Fibroblast of villous mesenchyme (primary cell): ENCODE measurements at places on chromosomes 6 and 20. TPM values are rescaled to one million over a fixed set of nuclear protein-coding genes. Genes with fewer than 3 reads are reported as not detected.

Gene AHI1
- total RNA-seq: 16.1 and 29.8 TPM in 2 replicates

Gene TAP2
- total RNA-seq: 20.6 and 33.7 TPM in 2 replicates

Gene EYA4
- under 0.01 TPM in 2 replicates for total RNA-seq

Gene C20orf204
- total RNA-seq: 0.43 and 0.97 TPM in 2 replicates

Gene HLA-G
- total RNA-seq: not detected in 2 replicates

Gene LY86
- not detected in 2 replicates for total RNA-seq

Gene PM20D2
- total RNA-seq: 4.8 and 13.8 TPM in 2 replicates

Gene HAO1
- not detected in 2 replicates for total RNA-seq

Gene BEND6
- total RNA-seq: 11.0 and 13.4 TPM in 2 replicates

Gene PCMT1
- 112 and 126 TPM in 2 replicates for total RNA-seq

Gene SIGLEC1
- not detected in 2 replicates for total RNA-seq

Gene MEP1A
- total RNA-seq: not detected in 2 replicates

Gene MCCD1
- not detected in 2 replicates for total RNA-seq

Gene SLC26A8
- not detected in 2 replicates for total RNA-seq

Gene PABPC1L
- 10.8 and 11.0 TPM in 2 replicates for total RNA-seq

GRCh38 chr6:32692019-32692418 lies 25.6 kb upstream of the HLA-DQB1 start:
- DNase-seq: peak; percentile 4

- DNase-seq: no peak
Observed at GRCh38 chr6:22970004-22970403, 400.6 kb downstream of the HDGFL1 start.

- DNase-seq: no peak
Observed at GRCh38 chr20:50314678-50315335, 124.2 kb downstream of the CEBPB start.

- DNase-seq: peak; percentile 44
Observed at GRCh38 chr20:58017231-58017969, 211.1 kb downstream of the ANKRD60 start.

DNA sequence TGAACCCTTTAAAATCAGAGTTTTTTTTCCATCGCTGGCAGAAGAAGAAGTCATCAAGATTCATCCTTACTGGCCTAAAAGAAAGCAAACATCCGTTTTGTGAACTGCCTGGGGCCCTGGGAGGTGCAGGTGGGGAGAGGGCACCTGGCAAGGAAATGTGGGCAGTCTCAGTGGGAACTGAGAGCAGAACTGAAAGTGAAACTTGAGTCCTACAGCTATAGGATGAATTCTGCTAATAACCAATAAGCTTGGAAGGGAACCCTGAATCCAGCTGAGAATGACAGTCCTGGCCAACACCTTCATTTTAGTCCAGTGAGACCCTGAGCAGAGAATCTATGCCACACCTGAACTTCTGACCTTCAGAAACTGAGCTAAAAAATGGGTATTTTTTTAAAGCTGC lies 130.1 kb upstream of the ASCC3 start:
- DNase-seq: no peak

GRCh38 chr6:125151700-125152099 lies 1.9 kb upstream of the TPD52L1 start:
- no peak for DNase-seq

DNA sequence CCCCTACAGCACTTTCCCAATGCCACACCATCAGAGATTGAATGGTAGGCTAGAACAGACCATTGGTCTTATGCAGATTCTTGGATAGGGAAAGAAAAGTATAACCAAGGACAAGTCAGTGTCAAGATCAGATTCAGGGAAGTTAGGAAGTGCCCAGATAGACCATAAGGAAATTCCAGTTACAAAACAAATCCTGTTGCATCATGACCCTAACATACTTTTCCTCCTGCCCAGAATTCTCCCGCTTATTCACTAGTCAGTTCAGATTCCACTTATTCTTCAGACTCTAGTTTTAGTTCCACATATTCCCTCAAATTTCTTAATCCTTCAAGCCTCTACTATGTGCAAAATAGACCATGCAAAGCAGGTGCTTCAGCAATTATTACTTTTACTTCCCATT lies 20.7 kb downstream of the METTL24 start:
- peak; percentile 36 for DNase-seq

DNA sequence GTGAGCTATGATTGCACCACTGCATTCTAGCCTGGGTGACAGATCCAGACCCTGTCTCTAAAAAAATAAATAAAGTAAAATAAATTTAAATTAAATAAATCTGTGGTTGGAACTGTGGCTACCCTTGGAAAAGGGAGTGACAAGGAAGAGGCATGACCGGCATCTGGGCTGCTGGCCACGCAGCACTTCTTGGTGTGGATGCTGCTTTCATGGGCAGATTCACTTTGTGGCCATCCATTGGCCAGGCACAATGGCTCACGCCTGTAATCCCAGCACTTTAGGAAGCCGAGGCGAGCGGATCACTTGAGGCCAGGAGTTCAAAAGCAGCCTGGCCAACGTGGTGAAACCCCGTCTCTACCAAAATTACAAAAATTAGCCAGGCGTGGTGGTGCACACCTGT lies 16.1 kb downstream of the EBF4 start:
- DNase-seq: no peak

GRCh38 chr20:16069389-16070010 lies 503.7 kb downstream of the KIF16B start:
- DNase-seq: no peak

DNA sequence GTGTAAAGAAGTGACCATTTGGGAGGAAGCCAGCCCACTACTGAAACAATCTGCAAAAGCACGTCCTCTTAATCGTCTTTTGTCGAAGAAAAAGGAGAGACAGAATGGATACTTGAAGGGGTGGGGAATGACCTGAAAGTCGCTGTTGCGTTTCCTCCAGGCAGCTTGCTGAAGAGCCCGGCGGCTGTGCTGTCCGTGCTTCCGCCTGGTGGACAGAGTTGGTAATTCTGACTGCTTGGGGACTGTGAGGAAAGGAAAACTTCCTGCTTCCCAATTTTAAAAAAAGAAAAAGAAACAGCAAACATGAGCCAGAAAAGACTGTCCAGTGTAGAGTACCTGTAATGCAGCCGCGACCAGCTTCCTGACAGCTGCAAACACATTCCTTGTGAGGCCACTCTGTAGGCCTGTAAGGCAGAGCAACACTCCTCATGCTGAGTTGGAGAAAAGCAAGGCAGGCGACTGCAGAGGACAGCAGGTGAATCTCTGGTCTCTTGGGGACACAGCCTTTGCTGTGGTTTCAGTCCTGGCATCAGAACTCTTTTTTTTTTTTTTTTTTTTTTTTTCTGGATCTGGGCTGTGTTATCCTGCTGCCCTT lies 251.1 kb upstream of the TBX18 start:
- DNase-seq: peak; percentile 58

GRCh38 chr20:5297280-5298004 lies 19.3 kb downstream of the PROKR2 start:
- peak; percentile 13 for DNase-seq

GRCh38 chr6:12749531-12750379 lies 33.2 kb downstream of the PHACTR1 start:
- no peak for DNase-seq

DNA sequence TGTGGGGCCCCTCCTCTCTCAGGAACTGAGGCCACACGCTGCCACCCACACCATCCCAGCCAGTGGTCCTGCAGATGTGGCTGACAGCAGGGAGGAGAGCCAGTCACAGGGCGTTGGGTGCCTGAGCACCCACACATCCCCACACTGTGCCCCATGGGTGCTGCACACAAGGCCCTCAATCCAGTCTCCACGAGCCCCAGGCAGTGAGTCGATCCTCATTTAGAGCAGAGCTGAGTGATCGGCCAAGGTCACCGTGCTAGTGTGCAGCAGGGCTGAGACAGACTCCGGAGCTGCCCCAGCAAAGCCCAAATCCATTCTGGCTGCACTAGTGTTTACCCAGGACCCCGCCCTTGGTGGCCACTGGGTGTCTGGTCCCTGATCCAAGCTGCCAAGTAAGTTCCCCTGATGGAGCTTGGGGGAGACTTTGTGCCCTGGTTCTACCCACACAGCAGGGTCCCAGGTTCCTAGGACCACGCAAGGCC lies 9.0 kb downstream of the C20orf203 start:
- DNase-seq: no peak

GRCh38 chr20:23101696-23102406 lies 15.7 kb upstream of the CD93 start:
- no peak for DNase-seq

- peak; percentile 47 for DNase-seq
Observed at GRCh38 chr20:45860560-45861220, 3.3 kb downstream of the ZSWIM3 start.

- DNase-seq: peak; percentile 56
Observed at GRCh38 chr6:141677598-141678211, 455.0 kb upstream of the GJE1 start.

GRCh38 chr6:16338577-16339264 lies 100.3 kb downstream of the GMPR start:
- peak; percentile 100 for DNase-seq

- no peak for DNase-seq
Observed at GRCh38 chr20:62561182-62561581, 81.1 kb upstream of the SLCO4A1 start.
